ENCODE measurements at places on chromosomes 3 and 15. TPM values are rescaled to one million over a fixed set of nuclear protein-coding genes. Genes with fewer than 3 reads are reported as not detected.

The CCR2 gene
- 0.16 TPM for total RNA-seq

DNA sequence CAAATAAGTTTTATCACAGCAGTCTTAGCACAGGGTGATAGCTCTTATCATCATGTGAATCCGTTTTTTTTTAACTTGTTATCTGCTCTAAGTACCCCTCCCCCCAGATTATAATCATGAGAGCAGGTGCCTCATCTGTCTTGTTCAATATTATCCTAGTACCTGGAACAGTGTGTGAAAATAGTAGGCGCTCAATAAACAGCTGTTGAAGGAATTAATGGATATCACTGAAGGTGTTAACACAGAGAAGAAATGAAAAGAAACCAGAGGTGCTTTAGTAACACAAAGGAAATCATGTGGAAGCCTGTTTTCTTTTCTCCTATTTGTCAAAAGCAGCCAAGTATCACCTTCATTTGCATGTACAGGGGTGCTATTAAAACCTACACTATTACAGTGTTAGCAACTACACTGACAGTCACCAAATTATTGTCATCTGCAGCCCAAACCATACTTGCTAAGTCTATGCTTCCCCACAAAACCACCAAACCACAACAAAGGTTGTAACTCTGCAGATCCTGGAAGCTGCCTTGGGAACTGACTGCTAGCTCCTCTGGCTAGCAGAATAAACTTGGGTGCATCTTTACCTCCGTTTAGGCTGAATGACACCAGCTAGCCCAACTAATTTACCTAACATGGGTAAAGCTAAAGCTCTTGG is 2.9 kb downstream of the XPC start:
- no peaks in the 10 kb centered on the region for H3K27me3 ChIP-seq
- peaks cover 21% of the 10 kb centered on the region for H3K36me3 ChIP-seq
- H3K4me3 ChIP-seq: no peak overlapping the region
- H3K27ac ChIP-seq: no peak overlapping the region
- no peak for DNase-seq

The RTP4 gene
- total RNA-seq: 0.95 TPM

The TTLL13 gene
- not detected for total RNA-seq

DNA sequence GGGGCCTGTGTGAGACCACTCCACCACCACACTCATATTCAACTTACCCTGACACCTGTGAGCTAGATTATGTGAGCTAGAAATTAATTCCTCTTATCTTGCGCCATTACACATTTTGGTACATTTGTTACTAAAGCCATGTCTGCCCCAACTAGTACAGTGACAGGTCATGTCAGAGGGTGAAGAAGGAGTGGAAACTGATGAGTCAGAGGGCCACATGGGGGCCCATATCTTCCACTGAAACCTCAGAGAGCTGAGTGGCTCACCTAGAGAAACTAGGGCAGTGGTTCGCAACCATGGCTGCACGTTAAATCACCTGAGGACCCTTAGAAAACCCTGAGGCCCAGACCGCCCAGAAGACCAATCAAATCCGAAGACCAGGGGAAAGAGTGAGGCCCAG is 15.7 kb upstream of the MEF2A start:
- no peak overlapping the region for H3K4me3 ChIP-seq
- no peaks in the 10 kb centered on the region for H3K36me3 ChIP-seq
- no peaks in the 10 kb centered on the region for H3K27me3 ChIP-seq
- H3K4me1 ChIP-seq: no peaks in the 10 kb centered on the region
- no peak for DNase-seq
- no peak overlapping the region for H3K27ac ChIP-seq

The CEP97 gene
- total RNA-seq: 2.5 TPM

The PIERCE2 gene
- total RNA-seq: 5.6 TPM

- no peaks in the 10 kb centered on the region for H3K36me3 ChIP-seq
- peaks cover 4% of the 10 kb centered on the region for H3K4me1 ChIP-seq
- no peaks in the 10 kb centered on the region for H3K27me3 ChIP-seq
Observed at GRCh38 chr3:56818156-56818985, 16.6 kb upstream of the ARHGEF3 start.

DNA sequence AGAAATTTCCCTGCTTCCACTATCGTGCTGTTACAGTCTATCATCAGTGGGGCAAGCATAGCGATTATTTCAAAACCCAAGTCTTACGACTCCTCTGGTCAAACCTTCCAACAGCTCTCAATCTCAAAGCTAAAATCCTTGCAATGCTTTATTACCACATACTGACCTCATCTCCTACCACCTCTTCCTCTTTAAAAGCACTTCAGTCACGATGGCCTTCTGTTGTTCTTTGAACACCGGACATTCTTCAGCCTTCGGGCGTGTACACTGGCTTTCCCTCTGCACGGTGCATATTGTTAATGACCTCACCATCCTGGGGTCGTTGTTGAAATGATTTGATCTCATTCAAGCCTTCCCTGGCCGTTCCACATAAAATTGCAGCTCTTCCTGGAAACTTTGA is 31.1 kb downstream of the MAGEL2 start:
- H3K4me1 ChIP-seq: no peaks in the 10 kb centered on the region
- no peak overlapping the region for H3K27ac ChIP-seq
- no peak for DNase-seq

DNA sequence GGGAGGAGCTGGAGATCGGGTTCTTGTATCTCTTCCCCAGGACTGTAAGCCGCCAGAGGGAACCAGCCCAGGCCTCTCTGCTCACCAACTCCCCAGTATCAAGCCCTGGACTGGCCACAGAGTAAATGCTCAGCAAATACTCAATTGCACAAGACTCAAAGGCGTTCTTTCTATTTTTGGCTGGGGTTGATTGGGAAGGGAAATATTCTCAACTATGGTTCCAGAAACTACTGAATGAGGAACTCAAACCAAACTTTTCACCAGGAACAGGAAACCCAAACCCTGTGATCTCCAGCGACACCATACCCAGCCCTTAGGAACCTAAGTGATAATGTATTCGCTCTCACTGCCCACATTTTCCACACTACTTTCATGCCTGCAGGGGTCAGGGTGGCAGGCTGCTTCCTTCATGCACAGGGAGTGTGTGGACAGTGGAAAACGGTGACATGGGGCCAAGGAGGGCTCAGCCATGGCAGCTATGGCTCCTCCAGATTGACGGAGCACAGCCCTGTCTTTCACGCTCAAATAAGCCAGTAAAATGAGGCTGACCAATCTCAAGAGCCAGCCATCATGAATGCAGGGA is 124.7 kb upstream of the RAD18 start:
- no peaks in the 10 kb centered on the region for H3K27me3 ChIP-seq
- peak; percentile 27 for DNase-seq
- H3K4me1 ChIP-seq: peaks cover 8% of the 10 kb centered on the region
- peak overlapping the region; percentile 63 for H3K27ac ChIP-seq
- no peak overlapping the region for H3K4me3 ChIP-seq

The SCAANT1 gene
- total RNA-seq: not detected

DNA sequence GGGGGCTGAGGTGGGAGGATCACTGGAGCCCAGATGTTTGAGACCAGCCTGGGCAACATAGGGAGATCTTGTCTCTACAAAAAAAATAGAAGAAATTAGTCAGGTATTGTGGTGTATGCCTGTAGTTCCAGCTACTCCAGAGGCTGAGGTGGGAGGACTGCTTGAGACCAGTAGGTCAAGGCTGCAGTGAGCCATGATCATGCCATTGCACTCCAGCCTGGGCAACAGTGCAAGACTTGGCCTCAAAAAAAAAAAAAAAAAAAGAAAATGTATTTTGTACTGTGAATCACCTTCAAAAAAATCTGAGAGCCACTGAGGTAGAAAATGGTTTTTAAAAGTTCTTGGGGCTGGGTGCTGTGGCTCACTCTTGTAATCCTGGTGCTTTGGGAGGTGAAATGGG is 4.6 kb downstream of the SNX4 start:
- H3K4me1 ChIP-seq: peaks cover 5% of the 10 kb centered on the region
- H3K4me3 ChIP-seq: no peak overlapping the region
- H3K27ac ChIP-seq: no peak overlapping the region
- DNase-seq: no peak

GRCh38 chr3:149977386-149977785 is 6.7 kb upstream of the PFN2 start:
- no peaks in the 10 kb centered on the region for H3K27me3 ChIP-seq
- no peaks in the 10 kb centered on the region for H3K4me1 ChIP-seq
- no peak overlapping the region for H3K4me3 ChIP-seq

The FMN1 gene
- 4.9 TPM for total RNA-seq

The PRSS50 gene
- 0.38 TPM for total RNA-seq

- no peaks in the 10 kb centered on the region for H3K36me3 ChIP-seq
- no peaks in the 10 kb centered on the region for H3K27me3 ChIP-seq
- no peak overlapping the region for H3K27ac ChIP-seq
- peaks cover 7% of the 10 kb centered on the region for H3K4me1 ChIP-seq
Observed at GRCh38 chr3:154177406-154177805, 56.2 kb downstream of the ARHGEF26 start.

- H3K27me3 ChIP-seq: no peaks in the 10 kb centered on the region
- H3K4me3 ChIP-seq: no peak overlapping the region
- no peaks in the 10 kb centered on the region for H3K4me1 ChIP-seq
- DNase-seq: no peak
- H3K36me3 ChIP-seq: no peaks in the 10 kb centered on the region
- H3K27ac ChIP-seq: no peak overlapping the region
Observed at GRCh38 chr15:51038162-51038973, 56.3 kb downstream of the TNFAIP8L3 start.

The ABI3BP gene
- 6.0 TPM for total RNA-seq

DNA sequence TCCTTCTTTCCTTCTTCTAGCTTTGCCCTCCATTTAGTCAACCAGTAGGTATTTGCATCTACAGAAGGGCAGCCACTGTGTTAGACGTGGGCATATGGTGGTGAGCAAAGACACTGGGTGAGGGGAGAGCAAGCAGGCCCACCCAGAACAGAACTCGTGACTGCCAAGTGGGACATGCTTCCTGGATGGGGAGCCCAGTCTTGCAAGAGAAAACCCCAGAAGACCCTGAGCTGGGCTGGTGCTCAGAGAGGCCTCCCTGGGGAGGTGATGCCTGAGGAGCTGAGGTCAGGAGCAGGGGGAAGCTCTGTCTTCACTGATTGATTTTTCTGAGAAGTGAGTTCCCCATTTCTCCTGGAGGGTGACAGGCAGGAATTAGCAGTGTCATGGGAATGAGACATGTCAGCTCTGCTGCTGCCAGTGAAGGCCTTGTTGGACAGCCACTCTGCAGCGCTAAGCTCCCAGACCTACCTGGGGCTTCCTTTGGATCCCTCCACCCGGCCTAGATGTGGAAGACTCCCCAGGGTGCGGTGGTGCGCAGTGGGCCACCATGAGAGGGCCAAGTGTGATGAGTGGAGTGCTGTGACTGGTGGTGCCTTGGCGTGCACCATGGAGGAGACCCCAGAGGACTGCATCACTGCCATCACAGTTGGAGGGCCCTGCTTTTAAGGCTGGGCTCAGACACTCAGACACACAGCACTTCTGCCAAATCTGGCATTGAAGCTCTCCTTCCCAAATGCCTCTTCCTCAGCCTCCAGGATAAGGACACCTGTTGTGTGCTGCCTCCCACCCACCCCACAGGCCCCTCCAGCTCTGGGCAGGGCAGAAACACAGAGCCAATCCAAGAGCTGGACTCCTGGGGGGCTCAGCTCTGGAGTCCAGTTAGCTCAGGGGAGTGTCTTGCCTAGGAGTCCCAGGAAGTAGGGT is 40.0 kb upstream of the TOPBP1 start:
- no peak overlapping the region for H3K27ac ChIP-seq
- no peak for DNase-seq
- no peak overlapping the region for H3K4me3 ChIP-seq
- H3K36me3 ChIP-seq: no peaks in the 10 kb centered on the region
- no peaks in the 10 kb centered on the region for H3K4me1 ChIP-seq

The SEMA5B gene
- 0.79 TPM for total RNA-seq

DNA sequence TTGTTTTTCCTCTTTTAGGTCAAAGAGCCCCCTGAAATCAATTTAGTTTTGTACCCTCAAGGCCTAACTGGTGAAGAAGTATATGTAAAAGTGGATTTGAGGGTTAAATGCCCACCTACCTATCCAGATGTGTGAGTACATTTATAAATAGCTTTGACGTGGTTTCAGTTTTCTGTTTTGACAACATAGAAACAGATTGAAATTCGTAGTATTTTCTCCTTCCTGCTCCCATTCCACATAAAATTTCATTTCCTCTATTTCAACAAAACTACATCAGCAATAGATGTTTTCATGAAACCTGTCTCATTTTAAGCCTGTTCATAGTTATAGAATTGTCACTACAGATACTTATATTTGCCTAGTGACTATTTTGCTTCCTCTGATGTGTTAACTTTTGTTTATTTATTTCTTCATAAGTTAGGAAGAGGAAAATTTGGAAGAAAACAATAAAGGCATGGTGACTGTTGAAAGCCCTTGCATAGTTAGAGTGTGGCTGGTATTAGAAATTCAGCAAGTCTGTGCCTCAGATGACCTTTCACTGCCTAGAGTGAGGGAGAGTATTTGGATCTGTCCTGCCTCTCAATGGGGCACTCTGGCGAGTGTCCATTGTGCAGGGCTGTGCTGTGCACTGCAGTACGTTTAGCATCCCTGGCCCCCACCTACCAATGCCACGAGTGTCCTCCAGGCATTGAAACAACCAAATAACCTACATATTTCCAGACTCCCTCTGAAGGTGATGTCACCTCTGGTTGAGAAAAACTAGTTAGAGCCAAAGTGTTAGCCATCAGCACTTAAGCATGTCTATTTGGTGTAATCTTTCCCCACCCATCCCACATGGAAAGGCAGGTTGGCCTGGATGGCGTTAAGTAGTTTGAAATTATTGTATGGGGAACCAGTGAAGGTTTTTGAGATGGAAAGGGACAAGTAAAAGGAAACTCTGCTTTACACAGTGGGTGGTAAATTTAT is 5.9 kb downstream of the EIF2AK4 start:
- no peaks in the 10 kb centered on the region for H3K36me3 ChIP-seq
- no peaks in the 10 kb centered on the region for H3K27me3 ChIP-seq
- no peak overlapping the region for H3K4me3 ChIP-seq
- H3K27ac ChIP-seq: no peak overlapping the region
- no peak for DNase-seq

- no peak for DNase-seq
- no peak overlapping the region for H3K27ac ChIP-seq
Observed at GRCh38 chr3:128667641-128668040, 17.0 kb upstream of the RPN1 start.

DNA sequence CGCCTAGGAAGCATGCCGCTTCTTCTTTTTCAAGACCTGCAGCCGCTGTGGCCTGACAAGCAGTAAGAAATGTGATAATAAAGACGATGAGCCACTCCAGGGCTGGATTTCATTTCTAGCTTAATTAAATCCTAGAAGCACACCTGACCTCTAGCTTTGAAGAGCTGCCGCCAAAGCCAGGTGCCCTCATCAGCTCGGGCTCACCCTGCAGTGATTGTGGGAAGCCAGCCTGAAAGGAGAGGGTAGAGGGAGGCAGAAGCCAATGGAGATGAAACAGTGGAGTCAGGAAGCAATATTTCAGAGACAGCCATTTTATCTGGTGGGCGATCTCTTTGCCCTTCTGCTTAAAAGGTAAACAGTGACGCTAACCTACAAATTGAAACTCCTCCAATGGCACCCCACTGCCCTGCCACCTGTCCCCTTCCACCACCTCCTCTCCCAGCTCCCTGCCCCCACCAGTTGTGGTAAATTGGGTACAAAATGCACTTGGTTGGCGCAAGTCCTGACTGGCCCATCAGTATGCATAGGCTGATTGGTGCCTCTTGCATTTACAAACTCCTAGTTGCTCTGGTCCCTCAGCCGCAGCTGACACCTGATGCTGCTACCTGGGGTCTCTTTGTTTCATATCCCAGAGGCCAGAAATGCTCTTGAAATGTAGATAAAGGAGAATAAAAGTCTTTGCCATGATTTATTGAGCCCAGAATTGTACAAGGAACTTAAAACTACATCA is 385.3 kb downstream of the PDCD6IP start:
- H3K27me3 ChIP-seq: no peaks in the 10 kb centered on the region
- no peak overlapping the region for H3K27ac ChIP-seq
- H3K4me1 ChIP-seq: no peaks in the 10 kb centered on the region

The SLC22A14 gene
- total RNA-seq: not detected

The CCR9 gene
- not detected for total RNA-seq
